ENCODE measurements at places on chromosomes 2 and 18.

DNA sequence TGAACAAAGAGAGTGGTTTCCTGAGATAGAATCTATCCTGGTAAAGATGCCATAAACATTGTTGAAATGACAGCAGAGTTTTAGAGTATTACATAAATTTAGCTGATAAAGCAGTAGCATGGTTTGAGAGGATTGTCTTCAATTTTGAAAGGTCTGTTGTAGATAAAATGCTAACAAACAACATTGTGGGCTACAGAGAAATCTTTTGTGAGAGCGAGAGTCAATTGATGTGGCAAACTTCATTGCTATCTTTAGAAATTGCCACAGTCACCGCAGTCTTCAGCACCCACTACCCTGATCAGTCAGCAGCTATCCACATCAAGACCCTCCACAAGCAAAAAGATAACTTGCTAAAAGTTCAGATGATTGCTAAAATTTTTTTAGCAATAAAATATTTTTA is 17.5 kb downstream of the VRK2 start:
- H3K36me3 ChIP-seq, result peaks cover 6% of the 10 kb centered on the region
- no peaks in the 10 kb centered on the region for H3K4me1 ChIP-seq

DNA sequence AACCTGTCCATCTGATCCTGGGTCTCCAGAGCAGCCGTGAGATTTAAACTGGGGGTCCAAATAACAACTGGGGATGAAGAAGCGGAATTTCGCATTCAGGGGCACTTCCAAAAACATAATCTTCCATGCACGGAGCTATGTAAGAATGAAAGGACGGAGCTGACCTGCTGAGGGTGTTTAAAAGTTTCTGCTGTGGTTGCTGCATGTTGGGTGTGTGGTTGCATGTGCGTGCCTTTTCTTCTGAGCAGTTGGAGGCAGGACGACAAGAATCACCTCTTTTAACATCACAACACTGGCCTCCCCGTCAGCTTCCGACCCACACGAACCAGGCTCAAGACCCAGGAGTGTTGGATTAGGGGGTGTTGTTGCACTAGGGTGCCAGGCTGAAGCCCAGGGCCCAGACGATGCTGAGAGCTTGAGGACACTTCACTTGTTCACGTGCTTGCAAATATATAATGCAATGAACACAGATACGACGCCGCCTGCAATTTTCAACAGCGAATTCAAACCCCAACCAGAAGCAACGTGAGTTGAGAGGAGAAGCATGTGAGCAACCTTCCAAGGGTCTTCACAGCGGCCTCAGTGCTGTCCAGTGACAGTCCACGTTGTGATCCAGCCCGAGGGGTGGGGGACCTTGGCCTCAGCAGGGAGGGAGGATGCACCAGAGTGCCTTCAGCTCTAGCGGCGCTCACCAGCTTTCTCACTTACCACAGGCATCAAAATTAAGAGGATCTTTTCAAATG is 76.0 kb upstream of the SALL3 start:
- H3K4me3 ChIP-seq, result no peak overlapping the region
- no peaks in the 10 kb centered on the region for H3K36me3 ChIP-seq
- H3K4me1 ChIP-seq, result no peaks in the 10 kb centered on the region
- no peak for DNase-seq

DNA sequence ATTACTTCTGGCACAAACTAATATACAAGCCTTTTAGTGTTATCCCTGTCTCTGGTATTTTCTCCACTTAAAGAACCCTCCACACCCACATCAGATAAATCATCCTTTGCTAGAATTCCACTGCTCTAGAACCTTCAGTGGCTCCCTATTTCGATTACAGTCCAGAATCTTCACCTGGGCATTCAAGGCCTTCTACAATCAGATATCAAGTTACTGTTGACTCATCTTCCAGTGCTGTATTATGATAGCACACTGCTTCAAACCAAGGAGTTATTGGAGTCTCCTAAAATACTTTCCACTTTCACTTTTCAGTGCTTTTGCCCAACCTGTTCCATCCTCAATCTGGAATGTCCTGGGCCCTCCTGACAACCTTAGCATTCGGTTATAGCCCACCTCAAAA is 3.4 kb downstream of the CGREF1 start:
- H3K4me3 ChIP-seq, result no peak overlapping the region
- no peaks in the 10 kb centered on the region for H3K36me3 ChIP-seq
- peaks cover 15% of the 10 kb centered on the region for H3K27me3 ChIP-seq
- peaks cover 6% of the 10 kb centered on the region for H3K4me1 ChIP-seq
- no peak for DNase-seq

GRCh38 chr2:173854840-173855239 is 110.3 kb downstream of the SP3 start:
- H3K27me3 ChIP-seq, result no peaks in the 10 kb centered on the region
- H3K27ac ChIP-seq, result no peak overlapping the region
- no peaks in the 10 kb centered on the region for H3K36me3 ChIP-seq
- H3K4me3 ChIP-seq, result no peak overlapping the region

DNA sequence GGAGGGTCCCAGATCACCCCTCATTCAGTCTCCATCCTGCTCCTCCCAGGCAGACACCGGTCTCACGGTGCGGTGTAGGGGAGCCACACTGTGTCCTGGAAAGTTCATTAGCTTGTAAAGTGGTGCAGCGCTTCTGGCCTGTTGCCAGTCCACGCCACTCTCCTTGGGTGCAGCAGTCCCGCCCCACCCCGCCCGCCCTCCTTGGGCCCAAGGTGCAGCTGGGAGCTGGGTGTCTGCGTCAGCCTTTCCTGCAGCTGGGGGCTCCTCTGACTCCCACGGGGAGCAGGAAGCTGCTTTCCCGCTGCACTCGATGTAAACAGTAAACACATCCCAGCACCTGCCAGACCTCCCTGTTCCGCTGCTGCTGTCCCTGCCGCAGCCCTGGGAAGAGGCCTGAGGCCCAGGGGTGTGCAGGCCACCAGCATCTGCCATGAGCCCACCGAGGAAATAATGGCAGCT is 53.8 kb upstream of the ASB18 start:
- no peaks in the 10 kb centered on the region for H3K27me3 ChIP-seq
- DNase-seq, result peak; percentile 69
- H3K4me1 ChIP-seq, result peaks cover 3% of the 10 kb centered on the region
- no peaks in the 10 kb centered on the region for H3K36me3 ChIP-seq

DNA sequence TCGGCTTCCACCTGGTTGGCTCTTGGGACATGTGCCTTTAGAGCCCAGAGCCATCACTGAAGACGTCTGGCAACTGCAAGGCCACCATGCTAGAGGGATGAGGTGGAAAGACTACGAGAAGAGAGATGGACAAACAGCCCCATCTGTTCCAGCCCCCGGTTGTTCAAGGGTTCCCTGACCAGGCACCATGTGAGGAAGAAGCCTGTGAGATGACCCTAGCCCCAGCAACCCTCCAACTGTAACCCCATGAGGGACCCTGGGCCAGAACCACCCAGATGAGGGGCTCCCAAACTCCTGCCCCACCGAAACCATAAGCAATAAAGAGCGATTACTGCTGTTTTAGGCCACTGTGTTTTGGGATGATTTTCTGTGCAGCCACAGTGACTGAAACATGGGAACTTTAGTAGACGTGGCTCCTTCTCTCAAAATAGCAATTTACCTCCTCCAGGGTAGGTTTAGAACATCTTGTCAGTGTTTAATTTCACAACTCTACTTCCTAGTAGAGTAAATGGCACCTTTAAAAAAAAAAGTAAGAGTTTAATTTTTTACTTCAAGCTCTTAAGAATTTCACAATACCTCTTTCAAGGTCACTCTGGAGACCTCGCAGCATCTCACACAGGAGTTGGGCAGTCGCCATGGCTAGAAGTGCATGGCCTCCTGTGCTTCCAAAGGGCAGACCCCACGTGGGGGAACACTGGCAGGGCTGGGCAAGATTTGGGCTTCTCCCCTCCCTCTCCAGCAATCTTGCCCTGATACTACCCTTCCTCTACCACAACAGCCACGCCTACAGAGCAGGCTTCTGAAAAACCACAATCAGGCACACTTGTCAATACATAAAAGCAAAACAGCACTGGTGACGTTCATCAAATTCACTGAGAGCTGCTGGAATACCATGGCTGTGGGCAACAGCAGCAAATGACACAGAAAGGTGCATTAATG is 48.8 kb downstream of the TMEM163 start:
- DNase-seq, result no peak
- no peak overlapping the region for H3K4me3 ChIP-seq

- H3K4me1 ChIP-seq, result no peaks in the 10 kb centered on the region
- H3K36me3 ChIP-seq, result no peaks in the 10 kb centered on the region
- no peaks in the 10 kb centered on the region for H3K27me3 ChIP-seq
- no peak overlapping the region for H3K4me3 ChIP-seq
- DNase-seq, result no peak
These were observed 375.2 kb downstream of the ARHGAP15 start for GRCh38 chr2:143504397-143504796.

Data from large intestine (tissue), 12 donors.